ENCODE measurements at places on chromosomes 7 and 10. TPM values are rescaled to one million over a fixed set of nuclear protein-coding genes. Genes with fewer than 3 reads are reported as not detected.

Gene CDH23
- 6.2 TPM for total RNA-seq

Gene CYP2E1
- 0.30 TPM for total RNA-seq

Gene NPSR1
- total RNA-seq, result not detected

Gene MICU1
- 29.9 TPM for total RNA-seq

Gene ANKRD61
- total RNA-seq, result not detected

Gene TES
- 165 TPM for total RNA-seq

Gene RSPH10B2
- not detected for total RNA-seq

All from activated naive CD4-positive, alpha-beta T cell treated with anti-CD3 and anti-CD28 coated beads, Interleukin-2, amount 10 ng/mL, durations not matched to agents 5 hours and 36 hours (primary cell).